H9 (cell line): ENCODE measurements at places on chromosomes 16 and 17.

- H3K4me1 ChIP-seq = no peaks in the 10 kb centered on the region
- 0 out of 3 replicates have a peak, but pooled peaks cover 3% of the 10 kb centered on the region for H3K36me3 ChIP-seq
- no peak for DNase-seq
- H3K4me3 ChIP-seq = no peak overlapping the region
- H3K27me3 ChIP-seq = 0 out of 2 replicates have a peak, but pooled peaks cover 3% of the 10 kb centered on the region
Observed at GRCh38 chr16:54620197-54620596, 310.5 kb upstream of the IRX5 start.

DNA sequence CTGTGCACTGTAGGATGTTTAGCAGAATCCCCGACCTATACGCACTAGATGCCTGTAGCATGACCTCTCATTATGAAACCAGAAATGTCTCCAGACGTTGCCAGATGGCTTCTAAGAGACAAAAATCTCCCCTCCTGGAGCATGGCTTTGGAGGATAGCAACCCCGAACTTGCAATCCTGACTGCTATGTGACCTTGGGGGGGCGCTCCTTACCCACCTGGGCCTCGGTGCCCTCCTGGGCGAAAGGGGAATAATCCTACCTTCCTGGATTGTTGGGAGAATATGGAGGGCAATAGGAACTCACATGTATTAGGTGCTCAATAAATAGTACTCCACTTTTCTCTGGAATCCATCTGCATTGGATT, 8.1 kb downstream of the MRM1 start:
- no peak overlapping the region for H3K4me3 ChIP-seq
- H3K36me3 ChIP-seq = peaks cover 28% of the 10 kb centered on the region
- DNase-seq = no peak
- H3K4me1 ChIP-seq = peaks cover 5% of the 10 kb centered on the region; the same call in 1 of the 2 replicates
- H3K27ac ChIP-seq = no peak overlapping the region

DNA sequence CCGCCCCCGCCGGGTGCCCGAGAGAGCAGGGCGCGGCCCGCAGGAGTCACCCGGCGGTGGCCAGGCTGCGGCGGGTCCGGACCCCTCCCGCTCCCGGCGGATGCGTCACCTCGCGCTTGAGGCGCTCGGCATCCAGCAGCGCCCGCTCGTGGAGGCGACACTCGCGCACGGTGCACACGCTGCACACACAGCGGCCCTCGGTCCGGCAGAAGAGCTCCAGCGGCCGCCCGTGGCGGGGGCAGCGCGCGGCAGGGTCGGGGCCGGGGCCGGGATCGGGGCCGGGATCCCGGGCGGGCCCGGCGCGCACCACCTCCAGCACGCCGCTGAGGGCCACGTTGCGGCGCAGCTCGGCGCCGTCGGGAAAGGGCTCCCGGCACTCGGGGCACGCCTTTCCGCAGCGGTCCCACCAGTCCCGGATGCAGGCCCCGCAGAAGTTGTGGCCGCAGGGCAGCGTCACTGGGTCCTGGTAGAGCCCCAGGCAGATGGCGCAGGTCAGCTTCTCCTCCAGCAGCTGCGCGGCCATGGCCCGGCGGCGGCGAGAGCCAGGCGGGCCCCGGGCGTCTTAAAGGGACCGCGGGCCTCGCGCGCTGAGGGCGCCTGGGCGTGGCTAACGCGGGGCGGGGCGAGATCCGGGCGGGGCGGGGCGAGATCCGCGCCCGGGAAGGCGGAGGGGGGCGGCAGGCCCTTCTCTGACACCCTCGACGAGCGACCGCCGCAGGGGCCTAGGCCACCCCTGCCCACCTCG, at the start of gene TRIM65:
TSS of gene TRIM65 (minus strand) at position 537 of the 745 bp plus-strand sequence. CDS start at position 523, 14 bp downstream.
- H3K27me3 ChIP-seq = no peaks in the 10 kb centered on the region
- H3K27ac ChIP-seq = no peak within 1 kb of the TSS
- H3K36me3 ChIP-seq = peaks cover 45% of the 10 kb centered on the region
- peak; percentile 88 for DNase-seq
- no peaks in the 10 kb centered on the region; the same call in 1 of the 2 replicates for H3K4me1 ChIP-seq

GRCh38 chr16:31529108-31529936, 1.6 kb downstream of the AHSP start:
- DNase-seq = peak; percentile 39
- no peaks in the 10 kb centered on the region for H3K36me3 ChIP-seq
- H3K27ac ChIP-seq = no peak overlapping the region

DNA sequence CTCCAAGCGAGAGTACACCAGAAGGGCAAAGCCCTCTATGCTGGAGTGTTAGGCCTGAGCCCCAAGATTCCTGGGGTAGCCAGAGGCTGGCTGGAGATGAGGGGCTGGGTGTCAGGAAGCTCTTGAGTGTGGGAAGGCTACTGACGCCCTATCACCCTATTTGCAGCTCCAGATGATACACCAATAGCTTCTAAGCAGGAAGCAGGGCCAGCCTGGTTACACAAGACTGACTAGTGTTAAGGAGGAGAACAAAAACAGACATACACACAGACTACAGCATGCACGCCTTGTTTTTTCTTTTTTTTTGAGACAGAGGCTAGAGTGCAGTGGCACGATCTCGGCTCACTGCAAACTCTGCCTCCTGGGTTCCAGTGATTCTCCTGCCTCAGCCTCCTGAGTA, 15.9 kb downstream of the POLR3K start:
- no peaks in the 10 kb centered on the region for H3K4me1 ChIP-seq
- H3K4me3 ChIP-seq = no peak overlapping the region
- peaks cover 44% of the 10 kb centered on the region for H3K36me3 ChIP-seq
- DNase-seq = no peak
- no peaks in the 10 kb centered on the region for H3K27me3 ChIP-seq
- no peak overlapping the region for H3K27ac ChIP-seq

GRCh38 chr17:82948081-82948511, 108.3 kb upstream of the ZNF750 start:
- no peak overlapping the region for H3K27ac ChIP-seq
- no peaks in the 10 kb centered on the region for H3K27me3 ChIP-seq
- DNase-seq = no peak
- H3K4me1 ChIP-seq = no peaks in the 10 kb centered on the region

DNA sequence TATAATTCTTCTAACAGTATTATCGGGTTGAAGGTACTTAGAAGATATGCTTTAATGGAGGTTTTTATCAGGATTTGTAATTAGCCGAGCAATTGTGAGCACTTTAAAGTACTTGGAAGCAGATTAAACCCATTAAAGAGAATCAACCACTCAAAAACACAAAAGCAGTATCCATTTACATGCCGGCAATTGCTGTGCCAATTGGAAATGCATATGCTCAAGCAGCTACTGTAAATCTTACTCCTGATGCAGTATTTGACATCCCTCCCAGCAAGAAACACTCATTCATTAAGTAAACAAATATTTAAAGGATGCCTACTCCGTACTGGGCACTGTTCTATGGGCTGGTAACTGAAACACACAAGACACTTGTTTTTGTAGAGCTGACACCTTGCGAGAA, 11.4 kb upstream of the CCL1 start:
- no peak overlapping the region for H3K27ac ChIP-seq
- no peaks in the 10 kb centered on the region for H3K27me3 ChIP-seq
- H3K4me1 ChIP-seq = no peaks in the 10 kb centered on the region
- DNase-seq = no peak

- no peak for DNase-seq
- no peaks in the 10 kb centered on the region for H3K36me3 ChIP-seq
- no peak overlapping the region for H3K4me3 ChIP-seq
- H3K27me3 ChIP-seq = no peaks in the 10 kb centered on the region
- no peaks in the 10 kb centered on the region for H3K4me1 ChIP-seq
- no peak overlapping the region for H3K27ac ChIP-seq
Observed at GRCh38 chr17:62163847-62164246, 98.8 kb upstream of the MED13 start.
